K562 (cell line): ENCODE measurements at places on chromosomes 7 and 10.

GRCh38 chr7:45179666-45180065 lies 22.1 kb downstream of the RAMP3 start:
- DNase-seq: no peak

GRCh38 chr7:40306596-40306995 lies 171.8 kb downstream of the SUGCT start:
- no peak for DNase-seq

DNA sequence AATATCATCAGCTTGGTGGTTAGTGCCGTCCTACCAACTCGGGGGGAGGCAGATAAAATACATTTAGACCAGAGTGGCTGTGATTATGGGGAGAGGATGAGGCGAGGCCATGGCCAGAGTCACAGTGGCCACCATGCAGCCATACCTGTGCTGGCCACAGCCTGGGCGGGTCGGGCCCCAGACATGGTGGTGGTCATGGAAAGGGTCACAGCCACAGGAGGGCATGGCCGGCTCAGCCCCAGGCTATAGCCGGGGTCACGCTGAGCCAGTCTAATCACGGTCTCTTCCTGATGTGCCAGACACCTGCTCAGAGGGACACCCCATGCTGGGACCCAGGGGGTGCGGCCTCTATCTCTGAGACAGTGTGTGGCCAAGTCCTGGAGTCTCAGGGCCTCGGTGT lies 10.2 kb downstream of the ADGRA1 start:
- DNase-seq: no peak

GRCh38 chr10:27816320-27816719 lies 70.7 kb upstream of the MKX start:
- DNase-seq: no peak

- DNase-seq: peak; percentile 44
Observed at GRCh38 chr7:106064771-106065574, 47.1 kb downstream of the SYPL1 start.
